ENCODE measurements at places on chromosomes 1 and 21.
A peak's percentile ranks its signal among the peaks of the same experiment; 100 is the strongest.

- DNase-seq = no peak
Measured at GRCh38 chr21:45102391-45102932, 28.1 kb downstream of the ADARB1 start.

- no peak for DNase-seq
Measured at GRCh38 chr21:42685036-42685435, 31.6 kb downstream of the PDE9A start.

- peak; percentile 17 for DNase-seq
Measured at GRCh38 chr21:45365608-45366241, 39.2 kb upstream of the COL18A1 start.

GRCh38 chr1:41882068-41882477 is 36.6 kb downstream of the HIVEP3 start:
- DNase-seq = no peak

DNA sequence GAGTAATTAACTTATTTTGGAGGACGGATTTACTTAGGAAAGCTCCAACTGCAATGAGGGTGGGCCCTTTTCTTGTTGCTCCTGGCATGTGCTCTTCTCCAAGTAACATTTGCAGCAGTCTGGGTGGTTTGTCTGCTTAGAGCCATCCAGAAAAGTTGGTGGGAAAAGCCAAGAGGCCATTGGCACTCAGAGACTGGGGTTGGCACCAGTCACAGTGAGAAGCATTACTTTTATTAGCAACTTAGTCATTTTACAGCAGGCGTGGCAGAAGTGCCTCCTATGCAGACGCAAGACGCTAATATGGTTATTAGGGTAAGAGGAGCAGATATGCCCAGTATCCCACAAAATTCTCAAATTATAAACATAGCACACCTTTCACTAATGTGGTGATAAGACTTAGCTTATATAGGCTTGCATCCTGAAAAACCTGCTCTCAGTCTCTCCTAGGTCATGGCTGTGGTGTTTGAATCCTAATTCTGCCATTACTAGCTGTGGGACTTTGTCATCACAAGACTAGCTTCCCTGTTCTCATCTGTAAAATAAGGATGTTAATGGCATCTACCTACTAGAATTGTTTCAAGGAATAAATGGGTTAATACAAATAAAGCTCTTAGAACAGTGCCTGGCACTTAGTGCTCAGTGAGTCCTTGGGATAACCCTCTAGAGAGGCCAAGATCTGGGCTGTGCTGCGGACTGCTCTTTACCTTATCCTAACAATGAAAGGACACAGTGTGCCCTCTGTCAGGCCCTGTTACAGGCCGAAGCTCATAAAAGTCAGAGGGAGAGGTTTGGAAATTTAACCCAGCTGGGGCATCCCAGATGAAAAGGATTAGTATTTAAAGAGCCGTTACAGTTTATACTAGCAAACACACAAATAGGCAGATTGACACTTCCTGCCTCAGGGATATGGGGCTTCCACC is 154.6 kb downstream of the ROR1 start:
- no peak for DNase-seq

- no peak for DNase-seq
Measured at GRCh38 chr1:240255922-240256321, 164.2 kb downstream of the FMN2 start.

DNA sequence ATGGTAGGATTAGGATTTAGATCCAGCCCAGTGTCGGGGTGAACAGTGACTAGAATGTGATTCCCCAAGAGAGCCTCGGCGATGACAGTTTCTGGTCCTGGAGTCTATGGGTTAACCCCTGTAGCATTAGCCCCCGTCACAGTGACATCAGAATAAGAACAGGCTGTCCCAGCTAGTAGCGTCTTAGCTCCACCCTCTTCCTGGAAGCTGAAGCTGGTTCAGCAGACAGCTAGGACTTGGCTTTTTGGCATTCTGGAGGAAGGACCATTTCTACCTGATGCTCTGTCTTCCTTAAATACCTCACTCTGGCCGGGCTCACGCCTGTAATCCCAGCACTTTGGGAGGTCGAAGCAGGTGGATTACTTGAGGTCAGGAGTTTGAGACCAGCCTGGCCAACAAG is 5.0 kb downstream of the NDUFS2 start:
- no peak for DNase-seq

DNA sequence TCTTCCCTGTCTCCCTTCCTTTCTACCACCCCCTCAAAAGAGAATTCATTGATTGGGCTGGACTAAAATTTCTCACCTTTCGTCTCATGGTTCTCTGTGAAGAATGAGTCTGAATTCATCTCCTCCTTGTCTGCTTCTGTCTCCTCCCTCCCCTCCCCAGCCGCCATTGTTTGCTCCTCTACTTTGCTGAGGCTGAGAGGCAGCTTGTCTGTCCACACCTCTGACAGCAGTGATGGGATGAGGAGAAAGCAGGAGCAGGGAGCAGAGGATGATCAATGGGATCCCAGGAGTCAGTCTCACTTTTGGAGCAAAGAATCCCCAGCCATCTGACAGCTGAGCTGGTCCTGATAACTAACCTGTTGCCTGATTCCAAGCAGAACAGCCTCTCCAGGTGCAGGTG is 2.5 kb downstream of the ILDR2 start:
- no peak for DNase-seq

GRCh38 chr1:33918368-33918767 is 54.5 kb downstream of the HMGB4 start:
- peak; percentile 31 for DNase-seq

GRCh38 chr1:116195077-116195868 is 84.1 kb downstream of the MAB21L3 start:
- DNase-seq = no peak

DNA sequence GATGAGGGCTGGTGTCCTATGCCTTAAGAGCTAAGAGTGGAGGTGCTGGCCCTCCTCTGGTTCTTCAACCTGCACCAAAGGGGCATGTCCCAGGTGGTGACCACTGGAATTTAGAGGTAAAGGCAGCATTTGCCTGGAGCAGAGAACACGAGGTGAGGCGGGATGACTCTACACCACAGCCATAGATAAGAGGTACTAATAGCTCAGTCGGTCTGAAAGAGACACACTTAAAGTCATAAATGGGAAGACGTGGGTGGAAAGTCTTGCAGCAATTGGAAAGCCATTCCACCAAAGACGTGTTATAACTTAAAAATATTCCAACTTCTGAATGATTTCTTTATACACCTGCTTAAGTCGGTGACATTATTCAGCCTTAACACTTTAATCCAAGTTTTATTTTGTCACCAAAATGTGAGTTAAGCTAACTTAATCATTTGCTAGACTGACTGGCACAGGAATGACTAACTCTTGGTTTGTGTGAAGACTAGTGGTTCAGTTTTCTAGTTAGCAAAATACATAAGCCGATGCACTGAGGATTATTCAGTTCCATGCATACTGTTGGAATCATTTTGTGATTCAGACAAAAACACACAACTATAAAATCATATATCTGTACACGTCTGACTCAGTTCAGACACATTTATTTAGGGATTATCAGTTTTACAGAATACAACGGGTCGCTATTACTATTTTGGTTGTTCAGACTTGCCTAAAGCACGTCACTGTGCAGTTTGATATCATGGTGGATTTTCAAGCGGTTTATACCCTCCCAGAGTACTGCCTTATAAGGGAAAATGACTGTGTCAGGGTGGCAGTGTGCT is 4.6 kb upstream of the ETS2 start:
- DNase-seq = no peak

GRCh38 chr1:204623365-204623893 is 62.1 kb downstream of the LRRN2 start:
- DNase-seq = no peak

DNA sequence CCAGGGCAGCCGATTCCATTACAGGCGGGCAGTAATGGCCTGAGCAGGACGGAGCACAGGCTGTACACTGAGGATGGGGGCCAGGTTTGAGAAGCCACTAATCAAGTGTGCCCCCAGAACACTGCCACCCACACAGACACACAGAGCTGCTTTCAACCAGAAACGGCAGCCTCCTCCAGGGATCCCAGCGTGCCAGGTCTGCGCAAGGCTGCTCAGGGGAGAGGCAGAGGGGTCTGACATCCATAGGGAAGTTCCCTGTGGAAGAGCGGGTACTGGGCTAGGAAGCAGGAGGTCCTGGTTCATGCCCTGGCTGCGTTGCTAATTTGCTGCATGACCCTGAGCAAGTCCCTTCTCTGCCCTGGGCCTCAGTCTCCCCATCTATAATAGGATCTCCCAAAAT is 26.1 kb upstream of the ALDH4A1 start:
- DNase-seq = no peak

DNA sequence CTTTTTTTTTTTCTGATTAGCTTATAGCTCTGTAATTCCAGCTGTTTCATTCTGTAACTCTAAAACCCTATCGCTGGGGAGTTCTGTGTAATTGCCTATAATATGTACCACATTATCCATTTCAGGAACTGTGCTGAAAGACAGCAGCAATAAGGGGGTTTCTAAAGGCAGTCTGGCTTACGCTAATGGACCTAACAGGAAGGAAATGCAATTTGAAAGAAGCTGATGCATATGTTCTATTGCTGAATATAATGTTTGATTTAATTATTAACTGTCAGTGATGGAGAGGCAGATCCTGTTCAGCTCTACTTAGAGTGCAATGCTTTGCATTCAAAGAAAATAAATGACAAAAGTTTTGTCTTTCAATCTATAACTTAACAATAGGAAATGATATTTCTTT is 209.4 kb upstream of the SNX7 start:
- DNase-seq = no peak

- no peak for DNase-seq
Measured at GRCh38 chr1:160264795-160265307, 2.5 kb upstream of the DCAF8 start.

DNA sequence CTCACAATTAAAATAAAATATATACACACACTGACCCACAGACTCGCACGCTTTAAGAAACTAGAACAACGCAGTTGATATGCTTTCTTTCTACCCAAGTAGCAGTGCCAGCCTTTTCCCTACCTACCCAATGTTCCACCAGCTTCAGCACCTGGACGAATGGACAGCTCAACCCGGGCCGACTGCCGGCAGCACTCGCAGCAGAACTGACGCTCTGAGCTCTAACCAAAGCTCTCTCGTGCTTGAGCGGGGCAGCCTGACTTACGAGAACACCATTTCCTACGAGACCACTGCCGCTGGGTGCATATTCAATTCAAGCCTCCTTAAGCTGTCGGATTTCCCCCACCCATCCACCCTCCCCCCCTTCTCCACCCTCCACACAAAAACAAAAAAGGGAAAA is 127.4 kb upstream of the DPYD start:
- DNase-seq = peak; percentile 69

- no peak for DNase-seq
Measured at GRCh38 chr1:160206036-160206389, 829 bp downstream of the PEA15 start.

DNA sequence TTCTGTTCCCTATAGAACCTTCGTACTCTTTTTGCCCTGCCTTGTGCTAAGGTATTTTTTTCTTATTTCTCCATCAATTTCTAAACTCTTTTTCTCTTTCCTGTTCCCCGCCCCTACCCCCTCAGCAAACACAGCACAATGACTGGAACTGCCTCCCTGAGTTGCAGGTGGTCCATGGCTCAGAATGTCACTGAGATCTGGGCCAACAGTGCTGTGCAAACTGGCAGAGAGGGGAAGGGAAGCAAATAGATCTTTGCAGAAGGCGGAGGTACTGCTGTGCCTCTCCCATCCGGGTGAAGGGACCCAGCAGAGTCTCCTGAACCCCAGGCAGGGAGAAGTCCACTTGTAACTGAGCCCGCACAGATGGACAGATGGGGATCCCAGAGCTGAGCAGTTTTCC is 32.6 kb upstream of the A3GALT2 start:
- no peak for DNase-seq

GRCh38 chr1:243718893-243719292 is 131.2 kb downstream of the AKT3 start:
- DNase-seq = peak; percentile 79

- no peak for DNase-seq
Measured at GRCh38 chr1:179144626-179145025, 62.8 kb downstream of the TOR3A start.

DNA sequence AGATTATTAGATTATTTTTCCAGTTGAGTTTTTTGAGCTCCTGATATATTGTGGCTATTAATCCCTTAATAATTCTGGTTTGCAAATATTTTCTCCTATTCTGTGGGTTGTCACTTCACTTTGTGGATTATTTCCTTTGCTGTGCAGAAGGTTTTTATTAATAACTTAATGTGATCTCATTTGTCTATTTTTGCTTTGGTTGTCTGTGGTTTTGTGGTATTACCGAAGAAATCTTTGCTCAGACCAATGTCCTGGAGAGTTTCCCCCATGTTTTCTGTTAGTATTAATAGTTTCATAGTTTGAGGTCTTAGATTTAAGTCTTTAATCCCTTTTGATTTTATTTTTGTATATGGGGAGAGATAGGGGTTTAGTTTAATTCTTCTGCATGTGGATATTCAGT is 7.1 kb upstream of the TBX19 start:
- no peak for DNase-seq

GRCh38 chr1:63042278-63042677 is 258.3 kb downstream of the ATG4C start:
- DNase-seq = no peak

DNA sequence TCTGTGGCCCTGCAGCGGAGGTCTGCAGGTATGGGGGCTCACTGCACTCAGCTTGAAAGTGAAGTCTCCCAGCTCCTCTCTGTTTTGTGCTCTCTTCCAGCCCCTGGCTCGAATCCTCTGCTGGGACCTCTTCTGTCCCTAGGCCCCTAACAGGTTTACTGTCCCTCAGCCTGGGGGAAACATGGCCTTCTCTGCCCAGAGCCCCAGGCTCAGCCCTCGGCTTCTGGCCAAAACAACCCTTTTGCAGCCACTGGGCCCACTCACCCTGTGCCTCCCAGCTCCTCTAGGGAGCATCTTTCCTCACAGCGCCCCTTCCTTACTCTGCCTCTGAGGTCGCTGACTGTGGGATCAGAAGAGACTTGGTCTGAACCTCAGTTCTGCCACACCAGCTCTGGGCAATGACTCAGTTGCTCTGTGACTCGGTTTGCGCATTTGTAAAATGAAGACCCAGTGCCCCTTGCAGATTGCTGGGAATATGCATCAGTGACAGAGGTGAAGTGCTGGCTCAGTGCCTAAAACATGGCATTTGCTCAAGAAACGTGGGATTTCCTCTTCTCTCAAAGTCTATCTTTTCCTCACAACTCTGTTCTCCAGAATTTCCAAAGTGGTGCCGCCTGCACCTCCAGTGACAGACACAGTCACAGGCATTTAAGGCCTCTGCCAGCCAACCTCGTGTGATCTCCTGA is 26.5 kb upstream of the TENT5C start:
- no peak for DNase-seq

DNA sequence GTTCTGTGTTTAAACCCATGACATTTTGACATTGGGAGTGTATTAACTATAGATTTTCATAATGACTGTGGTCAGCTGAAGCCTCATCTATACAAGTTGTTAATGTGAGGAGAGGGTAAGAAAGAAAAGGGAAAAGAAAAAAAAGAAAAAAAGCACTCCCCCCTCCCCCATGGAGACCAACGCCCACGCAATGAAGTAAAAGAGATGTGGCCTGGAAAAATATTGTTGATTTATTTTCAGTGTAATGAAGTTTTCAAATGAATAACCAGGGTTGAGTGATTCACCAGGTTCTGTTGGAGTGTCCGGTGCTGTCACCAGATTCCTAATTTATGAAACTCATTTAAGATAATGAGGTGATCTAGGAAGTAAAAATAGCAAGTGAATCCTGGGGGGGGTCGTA is 4.7 kb downstream of the RNF220 start:
- DNase-seq = no peak

Measured in AG04449 (cell line).